ENCODE measurements at places on chromosomes 5 and 9.

- peak; percentile 68 for DNase-seq
Observed at GRCh38 chr9:21964925-21965385, 29.2 kb downstream of the CDKN2A start.

- no peak for DNase-seq
Observed at GRCh38 chr9:84374516-84374915, 34.0 kb upstream of the SLC28A3 start.

DNA sequence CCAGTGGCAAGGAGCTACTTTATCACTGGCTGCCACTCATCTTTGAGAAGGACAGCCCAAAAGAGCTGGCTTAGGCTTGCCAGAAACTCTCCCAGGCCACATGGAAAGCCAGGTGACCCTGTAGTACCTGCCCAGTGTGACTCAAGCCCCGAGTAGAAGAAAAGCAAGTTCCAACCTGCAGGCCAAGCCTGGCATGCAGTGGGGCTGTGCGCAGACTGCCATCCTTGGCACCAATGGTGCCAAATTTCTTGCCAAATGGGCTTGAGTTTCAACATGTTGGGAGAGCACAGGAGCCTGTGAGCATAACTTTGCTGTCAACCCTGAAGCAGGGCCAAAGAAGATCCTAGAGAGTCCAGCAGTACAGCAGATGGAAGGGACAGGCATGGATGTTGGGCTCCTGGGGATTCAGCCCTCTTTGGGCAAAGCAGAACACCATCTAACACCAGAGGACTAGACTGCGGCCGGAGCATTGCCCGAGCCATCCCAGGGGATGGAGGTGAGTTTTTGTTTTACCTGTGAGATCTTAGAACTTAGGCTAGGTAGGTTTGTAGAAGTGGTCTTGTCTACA, 27.3 kb upstream of the SHB start:
- no peak for DNase-seq

DNA sequence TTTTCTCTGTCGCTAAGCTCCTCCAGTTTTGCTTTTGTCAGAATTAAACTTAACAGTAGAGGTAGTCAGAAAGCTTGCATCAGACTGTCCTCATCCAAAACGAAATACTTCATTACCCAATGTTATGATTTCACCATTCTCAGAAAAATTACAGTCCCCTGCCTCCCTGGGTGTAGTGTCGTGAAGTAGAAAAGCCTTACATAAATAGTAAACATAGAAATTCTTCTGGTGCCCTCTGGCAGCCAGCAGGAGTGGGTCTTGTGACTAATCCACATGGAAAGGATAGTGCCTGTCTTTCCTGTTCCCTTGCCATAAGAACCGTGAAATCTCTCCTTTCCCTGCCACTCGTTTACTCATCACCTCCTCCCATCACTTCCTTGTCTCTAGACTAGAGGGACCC, 230.6 kb downstream of the GNA14 start:
- no peak for DNase-seq

- DNase-seq, result peak; percentile 48
Observed at GRCh38 chr5:39164016-39164415, 55.3 kb downstream of the FYB1 start.

DNA sequence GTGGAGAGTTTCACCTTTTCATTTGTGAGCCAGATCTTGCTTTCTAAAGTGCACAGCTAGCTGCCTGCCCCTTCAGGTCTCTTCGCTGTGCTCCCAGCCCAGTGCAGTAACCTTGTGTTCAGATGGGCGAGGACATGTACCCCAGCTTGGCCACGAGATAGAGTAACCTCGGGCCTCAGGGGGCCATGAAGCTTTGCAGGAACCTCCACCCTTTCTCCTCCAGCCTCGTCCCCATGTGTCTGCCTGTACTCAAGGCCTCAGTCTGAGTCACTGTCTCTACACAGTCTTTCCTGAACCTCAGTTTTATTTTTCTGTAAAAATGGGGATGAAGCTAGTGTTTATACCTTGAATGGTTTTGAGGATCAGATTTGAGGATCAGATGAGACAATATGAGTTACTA, 37.9 kb downstream of the ERGIC1 start:
- DNase-seq, result no peak

- DNase-seq, result no peak
Observed at GRCh38 chr9:101457003-101457402, 21.4 kb upstream of the ALDOB start.

- DNase-seq, result no peak
Observed at GRCh38 chr5:72328172-72328571, 8.0 kb downstream of the PTCD2 start.

DNA sequence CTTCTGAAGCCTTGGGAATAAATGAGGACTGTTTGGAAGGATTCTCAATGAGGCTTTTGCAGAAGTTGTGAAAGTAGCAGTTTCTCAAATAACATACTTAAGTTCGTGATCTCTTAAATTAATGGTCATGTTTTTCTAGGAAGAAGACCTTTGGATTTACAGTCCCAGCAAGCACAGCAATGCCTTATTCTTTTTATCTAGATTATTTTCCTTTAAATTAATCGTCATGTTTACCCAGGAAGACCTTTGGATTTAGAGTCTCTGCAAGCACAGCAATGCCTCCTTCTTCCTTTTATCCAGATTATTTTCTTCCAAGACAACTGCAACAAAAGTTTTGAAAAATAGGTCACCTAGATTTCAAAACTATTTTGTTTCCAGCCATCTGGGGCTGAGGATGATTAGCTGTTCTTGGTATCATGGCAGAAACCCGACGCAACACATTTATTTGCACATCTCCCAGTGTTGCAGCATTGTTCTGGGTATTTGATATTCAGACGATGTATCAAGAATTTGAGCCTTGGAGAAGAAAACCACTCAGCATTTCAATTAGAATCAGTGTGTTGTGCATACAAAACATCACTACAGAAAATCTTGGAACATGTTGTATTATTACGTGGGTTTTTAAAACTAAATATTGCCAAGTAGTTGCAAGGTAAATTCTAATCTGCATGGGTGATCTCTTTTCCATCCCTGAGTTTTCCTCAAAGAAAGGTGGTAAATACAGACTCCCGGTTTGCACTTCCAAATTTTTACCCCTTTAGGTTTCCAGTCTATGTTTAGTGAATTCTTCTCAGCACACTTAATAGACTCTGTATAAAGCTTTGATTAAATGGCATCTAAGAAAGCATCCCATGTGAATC, 50.9 kb downstream of the JAKMIP2 start:
- no peak for DNase-seq

GRCh38 chr5:61262080-61262479, 70.0 kb upstream of the ZSWIM6 start:
- no peak for DNase-seq

DNA sequence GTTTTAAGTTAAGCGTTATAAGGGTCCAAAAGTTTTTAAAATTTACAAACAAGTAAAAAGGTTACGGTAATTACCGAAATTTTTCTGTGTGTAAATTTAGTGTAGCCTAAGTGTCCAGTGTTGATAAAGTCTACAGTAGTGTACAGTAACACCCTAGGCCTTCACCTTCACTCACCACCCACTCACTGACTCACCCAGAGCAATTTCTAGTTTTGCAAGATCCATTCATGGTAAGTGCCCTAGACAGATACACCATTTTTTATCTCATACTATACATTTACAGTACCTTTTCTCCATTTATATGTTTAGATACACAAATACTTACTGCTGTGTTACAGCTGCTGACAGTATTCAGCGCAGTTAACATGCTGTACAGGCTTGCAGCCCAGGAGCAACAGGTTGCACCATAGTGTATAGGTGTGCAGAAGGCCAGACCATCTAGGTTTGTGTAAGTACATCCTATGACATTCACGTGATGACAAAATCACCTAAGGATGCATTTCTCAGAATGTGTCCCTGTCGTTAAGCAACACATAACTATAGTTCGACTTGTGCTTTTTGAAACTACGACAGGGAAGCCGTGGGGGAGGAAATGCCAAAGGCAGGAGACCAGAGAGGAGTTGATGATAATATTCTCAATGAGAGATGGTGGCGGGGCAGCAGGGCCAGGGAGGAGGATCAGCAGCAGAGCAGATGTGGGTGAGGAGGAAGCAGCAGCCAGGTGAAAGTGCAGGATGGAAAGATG, 48.6 kb downstream of the PSMB7 start:
- no peak for DNase-seq

DNA sequence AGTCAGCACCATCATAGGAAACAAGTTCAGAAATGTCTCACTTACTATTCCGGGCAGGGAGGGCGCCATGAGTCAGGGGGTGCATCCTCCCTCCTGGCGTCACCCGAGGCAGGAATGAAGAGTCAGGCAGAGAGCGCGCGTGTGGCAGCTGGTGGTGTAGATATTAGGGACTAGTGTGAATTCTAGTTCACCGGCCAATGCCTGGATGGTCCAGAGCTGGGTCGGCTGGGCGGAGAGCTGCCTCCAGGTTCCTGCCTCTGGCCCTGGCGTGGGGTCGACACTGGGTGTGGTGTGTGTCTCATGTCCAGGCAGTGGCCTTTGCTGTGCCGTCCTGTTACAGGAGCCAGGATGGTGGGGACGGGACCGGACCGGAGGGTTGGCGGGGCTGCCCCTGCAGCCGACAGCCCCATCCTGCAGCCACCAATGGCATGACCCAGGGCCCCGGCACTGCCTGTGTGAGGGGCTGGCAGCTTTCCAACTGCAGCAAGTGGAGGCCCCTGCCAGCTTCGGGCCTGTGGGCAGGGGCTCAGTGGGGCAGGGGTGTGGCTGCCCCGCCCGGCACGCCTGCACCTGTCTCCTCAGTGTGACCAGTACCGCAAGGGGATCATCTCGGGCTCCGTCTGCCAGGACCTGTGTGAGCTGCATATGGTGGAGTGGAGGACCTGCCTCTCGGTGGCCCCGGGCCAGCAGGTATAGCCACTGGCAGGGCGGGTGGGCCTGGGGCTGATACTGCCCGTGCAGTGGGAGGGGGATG, 9.1 kb downstream of the DIPK1B start:
- DNase-seq, result no peak

- no peak for DNase-seq
Observed at GRCh38 chr5:133746834-133747233, 134.5 kb upstream of the FSTL4 start.

DNA sequence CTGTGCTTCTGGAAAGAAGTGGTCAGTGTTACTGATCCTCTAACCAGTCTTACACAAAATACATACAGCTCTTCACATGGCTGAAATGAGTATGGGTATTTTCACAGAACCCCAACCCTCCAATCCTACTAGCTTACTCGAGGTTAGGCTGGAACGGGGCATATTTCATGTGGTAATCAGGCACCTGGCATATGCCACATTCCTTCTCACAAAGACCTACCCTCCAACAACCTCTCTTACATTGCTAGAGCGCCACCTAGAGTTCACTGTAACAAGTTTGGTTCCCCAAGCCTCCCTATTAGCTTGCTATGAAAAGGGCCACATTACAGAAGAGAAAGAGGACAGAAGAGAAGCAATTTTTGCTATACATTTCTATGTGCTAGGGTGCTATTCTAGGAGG, 597.3 kb downstream of the PRELID2 start:
- DNase-seq, result no peak

GRCh38 chr5:112690605-112691338, 46.9 kb upstream of the APC start:
- no peak for DNase-seq

DNA sequence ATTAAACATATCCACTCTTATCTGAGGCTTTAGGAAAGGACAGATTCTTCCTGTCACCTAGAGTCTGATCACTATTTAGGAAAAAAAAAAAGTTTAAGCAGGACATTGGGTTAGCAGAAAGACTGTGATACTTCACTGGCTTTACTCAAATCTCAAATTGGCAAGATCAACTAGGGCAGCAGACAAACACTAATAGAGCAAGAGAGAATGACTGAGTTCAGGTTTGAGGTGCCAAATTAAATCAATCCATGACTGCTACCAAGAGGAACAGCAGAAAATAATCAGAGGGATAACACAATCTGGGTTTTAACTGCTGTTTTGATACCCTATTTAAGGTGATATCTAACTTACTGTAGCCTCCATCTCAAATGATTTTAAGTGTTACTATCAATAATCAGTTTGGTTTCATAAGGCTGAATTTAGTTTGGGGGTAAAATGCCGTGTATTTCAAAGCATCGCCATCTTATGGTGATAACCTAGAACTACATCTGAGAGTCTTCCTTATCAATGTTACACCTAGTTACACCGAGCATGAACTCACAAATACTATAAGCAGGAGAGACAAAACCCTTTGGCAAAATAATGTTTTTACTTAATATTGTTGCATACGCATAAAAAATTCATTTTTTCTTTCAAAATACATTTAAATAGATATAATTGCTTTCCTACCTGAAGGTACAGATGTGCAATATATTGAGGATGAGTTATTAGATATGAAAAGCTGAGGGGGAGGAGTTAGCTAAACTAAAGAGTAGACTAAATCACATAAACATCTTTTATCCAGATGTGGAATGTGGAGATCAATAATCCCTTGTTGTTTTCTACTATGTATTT, 286.4 kb upstream of the CDH12 start:
- no peak for DNase-seq

- no peak for DNase-seq
Observed at GRCh38 chr5:133994297-133994989, 10.3 kb downstream of the VDAC1 start.

- DNase-seq, result no peak
Observed at GRCh38 chr5:150214289-150214688, 24.4 kb downstream of the SLC6A7 start.

DNA sequence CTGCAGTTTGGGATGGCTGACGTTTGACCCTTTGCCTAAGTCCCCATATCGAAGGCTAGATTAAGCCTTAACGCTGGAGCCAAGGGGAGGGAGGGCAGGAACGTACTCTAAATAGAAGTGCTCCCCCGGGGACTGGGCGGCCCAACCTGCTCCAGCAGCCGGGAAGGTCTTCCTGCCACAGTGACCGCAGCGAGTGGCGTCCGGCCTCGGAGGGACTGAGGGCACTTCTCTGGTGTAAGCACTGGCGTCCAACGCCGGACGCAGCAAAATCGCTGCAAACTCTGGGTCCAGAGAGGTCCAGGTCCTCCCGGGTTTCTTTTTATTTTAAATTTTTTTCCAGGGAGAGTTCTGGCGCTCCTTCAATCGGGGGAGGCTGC, 505 bp upstream of the ACER2 start:
- no peak for DNase-seq

DNA sequence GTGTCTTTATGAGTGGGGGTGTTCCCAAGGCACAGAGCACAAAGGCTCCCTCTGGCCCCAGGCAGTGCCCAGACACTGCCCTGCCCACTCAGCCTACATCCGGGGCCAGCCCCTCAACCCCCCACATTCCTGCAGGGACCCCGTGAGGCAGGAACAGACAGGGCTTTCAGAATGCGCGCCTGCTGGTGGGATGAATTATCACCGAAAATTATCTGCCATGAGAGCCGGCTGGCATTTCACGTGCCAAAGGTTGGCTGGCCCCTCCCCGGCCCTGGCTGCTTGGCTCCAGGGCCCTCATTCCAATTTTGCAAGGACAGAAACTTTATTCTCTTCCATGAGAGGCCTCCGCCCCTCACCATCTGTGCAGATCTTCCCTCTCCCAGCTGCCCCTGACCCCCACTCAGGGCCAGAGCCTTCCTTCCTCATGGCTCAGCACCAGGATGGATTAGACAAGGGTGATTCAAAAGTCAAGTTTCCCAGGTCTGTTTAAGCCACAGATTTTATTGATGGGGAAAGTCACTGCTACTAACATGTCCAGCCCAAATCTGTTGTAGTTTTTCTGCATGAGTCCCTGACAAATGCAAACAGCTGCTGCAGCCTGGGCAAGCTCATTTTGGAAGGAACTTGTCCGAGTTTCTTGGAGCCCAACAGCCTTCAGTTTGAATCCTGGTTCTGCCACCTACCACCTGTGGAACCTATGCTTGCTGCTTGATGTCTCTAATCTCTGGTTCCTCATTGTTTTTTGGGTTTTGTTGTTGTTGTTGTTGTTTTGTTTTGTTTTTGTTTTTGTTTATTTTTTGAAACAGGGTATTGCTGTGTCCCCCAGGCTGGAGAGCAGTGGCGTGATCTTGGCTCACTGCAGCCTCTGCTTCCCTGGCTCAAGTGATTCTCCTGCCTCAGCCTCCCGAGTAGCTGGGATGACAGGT, 32.3 kb upstream of the WDR38 start:
- DNase-seq, result no peak
